ENCODE measurements at places on chromosomes 12 and 14. TPM values are rescaled to one million over a fixed set of nuclear protein-coding genes. Genes with fewer than 3 reads are reported as not detected.

SPPL3 gene
- total RNA-seq = 31.6 TPM

FRMD6 gene
- 49.6 TPM for total RNA-seq

KRT81 gene
- not detected for total RNA-seq

CPNE8 gene
- total RNA-seq = 22.8 TPM

DNA sequence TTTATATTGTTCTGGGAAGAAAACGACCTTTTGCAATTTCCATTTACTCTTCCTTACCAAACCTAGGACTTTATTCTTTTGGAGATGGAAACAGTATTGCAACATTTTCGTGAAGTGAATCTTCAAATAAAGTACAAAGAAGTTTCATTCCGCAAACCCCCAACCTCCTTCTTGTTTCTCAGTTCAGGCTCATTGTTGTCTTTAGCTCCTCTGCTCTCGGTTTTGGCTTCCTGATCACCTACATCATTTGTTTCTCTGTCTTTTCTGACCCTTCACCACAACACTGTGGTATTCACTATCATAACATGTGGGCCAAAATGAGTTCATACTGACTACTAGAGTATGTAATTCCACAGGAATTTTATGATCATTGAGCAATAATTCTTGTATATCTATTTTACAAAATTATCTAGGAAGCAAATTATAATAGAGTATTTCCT lies 266.8 kb downstream of the ADAMTS20 start:
- no peak for DNase-seq

CEP128 gene
- 8.3 TPM for total RNA-seq

All from posterior vena cava (tissue), 2 donors.